ENCODE measurements at places on chromosomes 12 and 14.
A peak's percentile ranks its signal among the peaks of the same experiment; 100 is the strongest.

- peak; percentile 36 for DNase-seq
These were observed 2.9 kb downstream of the LLPH start for GRCh38 chr12:66127650-66128049.

- no peak for DNase-seq
These were observed 12.2 kb downstream of the TBX3 start for GRCh38 chr12:114671443-114672411.

GRCh38 chr14:21642683-21643082 lies 7.9 kb upstream of the OR10G2 start:
- no peak for DNase-seq

DNA sequence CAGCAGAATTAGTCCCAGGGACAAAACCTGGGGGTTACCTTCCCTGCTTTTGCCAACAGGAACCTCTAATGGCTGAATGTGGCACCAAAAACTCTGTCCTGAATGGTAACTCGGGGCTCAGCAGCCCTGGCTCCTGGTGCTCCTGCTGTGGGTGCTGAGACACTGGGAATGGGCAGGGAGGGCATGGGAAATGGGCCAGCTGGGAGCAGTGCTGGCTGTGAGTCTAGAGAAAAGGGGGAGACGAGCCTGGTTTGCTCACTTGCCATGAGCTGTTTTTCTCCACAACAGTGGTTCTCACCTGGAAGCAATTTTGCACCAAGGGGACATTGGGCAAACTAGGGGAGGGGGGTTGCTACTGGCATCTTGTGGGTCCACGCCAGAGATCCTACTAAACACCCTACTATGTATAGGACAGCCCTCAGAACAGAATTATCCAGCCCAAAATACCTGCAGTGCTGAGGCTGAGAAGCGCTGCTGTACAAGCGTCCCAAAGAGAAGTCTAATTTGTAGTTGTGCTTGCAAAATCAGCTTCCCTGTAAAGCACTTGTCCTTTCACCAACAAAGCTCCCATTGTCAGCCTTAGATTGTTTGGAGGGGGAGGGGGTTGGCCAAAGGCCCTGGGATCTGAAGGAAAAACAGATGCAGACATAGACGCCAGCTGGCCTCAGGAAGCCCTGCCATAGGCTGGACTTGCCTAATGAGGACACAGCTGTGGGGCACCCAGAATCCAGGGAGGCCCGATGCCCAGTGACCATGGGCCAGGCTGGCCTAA lies 3.6 kb downstream of the LRRC74A start:
- no peak for DNase-seq

DNA sequence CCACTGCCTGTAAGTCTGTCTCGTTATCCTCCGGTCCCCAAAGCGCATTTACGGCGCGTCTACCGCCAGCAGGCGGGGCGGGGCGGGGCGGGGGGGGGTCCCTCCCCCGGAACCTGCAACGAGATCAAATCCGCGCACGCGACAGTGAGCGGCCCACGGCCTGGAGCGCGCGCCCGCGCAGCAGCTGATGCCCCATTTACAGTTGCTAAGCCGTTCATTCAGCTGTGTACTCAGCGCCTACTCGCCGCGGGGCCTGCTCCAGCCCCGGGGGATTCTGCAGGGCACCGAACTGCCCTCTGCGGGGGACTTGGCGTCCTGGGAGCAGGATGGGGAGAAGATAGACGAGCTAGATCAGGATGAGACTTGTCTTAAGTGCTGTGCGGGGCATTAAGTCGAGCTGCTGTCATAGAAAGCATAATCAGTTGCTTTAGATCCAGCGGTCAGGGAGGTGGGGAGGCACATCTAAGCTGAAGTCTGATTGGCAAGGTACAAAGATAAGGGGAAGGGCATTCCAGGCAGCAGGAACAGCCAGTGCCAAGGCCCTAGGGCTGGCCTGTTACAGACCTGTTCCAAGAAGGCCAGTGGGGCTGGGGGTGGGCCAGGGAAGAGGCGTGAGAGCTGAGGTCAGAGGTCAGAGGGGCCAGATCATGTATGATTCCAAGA lies 1.4 kb upstream of the CCDC85C start:
- peak; percentile 72 for DNase-seq

DNA sequence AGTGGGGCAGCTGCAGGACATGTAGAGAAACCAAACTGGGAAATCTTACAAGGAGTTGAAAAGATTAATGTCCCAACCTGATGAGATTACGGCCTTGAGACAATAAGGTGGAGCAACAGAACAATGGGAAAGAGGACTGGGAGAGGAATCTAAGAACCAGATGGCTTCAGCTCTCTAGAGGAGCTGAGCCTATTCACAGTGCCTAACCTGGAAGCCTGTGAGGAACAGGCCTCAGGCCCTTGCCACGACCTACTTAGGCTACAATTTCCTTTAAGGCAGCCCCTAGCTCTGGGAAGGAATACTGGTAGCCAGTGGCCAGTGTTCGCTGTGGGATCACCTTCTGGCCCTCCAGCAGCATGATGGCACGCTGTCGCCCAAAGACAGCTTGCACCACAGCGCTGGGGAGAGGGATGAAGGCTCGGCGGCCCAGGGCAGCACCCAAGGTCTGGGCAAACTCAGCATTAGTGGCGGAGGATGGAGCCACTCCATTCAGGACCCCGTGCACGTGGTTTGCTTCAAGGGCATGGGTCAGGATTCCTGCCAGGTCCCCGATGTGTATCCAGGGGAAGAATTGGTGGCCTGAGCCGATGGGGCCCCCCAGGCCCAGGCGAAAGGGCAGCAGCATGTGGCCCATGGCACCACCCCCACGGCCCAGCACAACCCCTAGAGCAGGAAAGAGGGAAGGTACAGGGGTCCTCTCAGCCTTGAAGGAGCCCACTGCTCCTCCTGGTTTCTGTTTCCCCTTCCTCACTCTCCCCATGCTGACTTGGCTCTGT lies 2.6 kb downstream of the SDR39U1 start:
- no peak for DNase-seq

- peak; percentile 57 for DNase-seq
These were observed 39.3 kb downstream of the SRRM4 start for GRCh38 chr12:119020406-119021360.

- DNase-seq: no peak
These were observed 81.6 kb upstream of the RERGL start for GRCh38 chr12:18171571-18171970.

DNA sequence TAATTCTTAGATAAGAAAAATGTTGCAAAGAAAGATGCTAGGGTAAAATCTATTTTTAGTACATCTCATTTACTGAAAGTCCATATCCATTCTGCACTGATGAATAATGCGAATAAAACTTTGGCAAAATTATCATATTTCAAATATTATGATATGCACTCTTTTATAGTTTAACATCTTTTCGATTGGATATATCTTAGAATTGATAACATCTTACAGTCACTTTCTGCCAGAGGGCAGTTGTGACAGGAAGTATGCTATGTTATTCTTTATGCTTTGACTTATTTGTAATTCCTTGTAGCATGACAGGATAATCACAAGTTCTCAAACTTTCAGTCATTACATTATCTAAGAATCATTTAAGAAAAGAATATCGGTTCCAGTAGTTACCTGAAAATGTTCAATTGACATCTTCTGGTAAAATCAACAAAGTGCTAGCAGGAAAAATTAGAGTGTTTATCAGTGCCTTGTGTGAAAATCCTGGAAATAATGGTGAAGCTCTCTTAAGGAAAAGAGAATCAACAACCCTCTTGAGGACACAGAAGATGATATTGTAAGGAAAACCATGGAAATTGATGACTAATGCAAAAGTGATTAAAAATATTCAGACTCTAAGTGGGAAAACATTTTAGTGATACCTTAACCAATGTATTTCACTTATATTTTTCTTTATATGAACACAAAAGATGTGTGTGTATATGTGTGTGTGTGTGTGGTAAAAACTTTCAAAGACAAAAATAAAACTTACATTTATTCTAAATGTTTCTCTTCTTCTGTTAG lies 95.5 kb downstream of the SLC6A15 start:
- DNase-seq: no peak

GRCh38 chr12:56087220-56087619 lies 7.3 kb downstream of the ERBB3 start:
- no peak for DNase-seq

DNA sequence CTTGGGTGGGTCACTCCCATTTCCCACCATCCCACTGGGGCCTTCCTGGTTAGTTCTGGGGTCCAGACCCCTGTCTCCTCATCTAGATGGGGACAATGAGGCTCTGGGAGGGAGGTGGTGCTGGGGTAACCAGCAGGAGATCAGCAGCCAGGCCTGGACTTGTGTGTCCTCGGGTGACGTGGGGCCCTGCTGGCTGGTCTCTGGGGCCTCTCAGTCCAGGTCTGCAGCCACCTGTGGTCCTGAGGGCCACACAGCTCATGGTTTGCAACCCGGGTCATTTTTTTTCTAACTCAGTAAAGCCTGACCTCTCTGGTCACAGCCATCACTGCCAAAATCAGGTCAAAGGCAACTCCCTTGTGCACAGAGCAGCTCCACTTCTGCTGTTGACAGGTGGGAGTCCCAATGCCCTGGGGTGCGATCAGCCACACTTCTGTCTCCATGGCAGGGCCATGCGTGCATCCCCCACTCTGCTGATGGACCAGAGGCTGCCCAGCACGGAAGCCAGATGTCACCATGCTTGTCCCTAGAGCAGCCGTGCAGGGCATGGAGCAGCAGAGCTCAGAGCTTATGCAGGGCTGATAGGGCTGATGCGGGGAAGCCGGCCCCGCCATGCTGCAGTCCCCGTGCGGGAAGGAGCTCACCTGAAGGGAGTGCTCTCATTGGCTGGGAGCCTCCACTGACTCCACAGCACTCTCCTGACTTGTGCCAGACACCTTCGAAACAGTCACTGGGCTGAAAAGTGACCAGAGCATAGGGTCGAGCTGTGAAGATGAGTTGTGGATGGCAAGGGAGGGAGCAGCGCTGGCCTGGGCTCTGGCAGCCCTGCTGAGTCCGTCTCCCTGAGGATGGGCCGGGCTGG lies 250.9 kb downstream of the ADGRD1 start:
- no peak for DNase-seq

- no peak for DNase-seq
These were observed 17.7 kb downstream of the EPYC start for GRCh38 chr12:90987101-90987500.

- no peak for DNase-seq
These were observed 12.7 kb upstream of the BDKRB2 start for GRCh38 chr14:96191841-96192462.

- no peak for DNase-seq
These were observed 479.1 kb downstream of the MED13L start for GRCh38 chr12:115798309-115798917.

DNA sequence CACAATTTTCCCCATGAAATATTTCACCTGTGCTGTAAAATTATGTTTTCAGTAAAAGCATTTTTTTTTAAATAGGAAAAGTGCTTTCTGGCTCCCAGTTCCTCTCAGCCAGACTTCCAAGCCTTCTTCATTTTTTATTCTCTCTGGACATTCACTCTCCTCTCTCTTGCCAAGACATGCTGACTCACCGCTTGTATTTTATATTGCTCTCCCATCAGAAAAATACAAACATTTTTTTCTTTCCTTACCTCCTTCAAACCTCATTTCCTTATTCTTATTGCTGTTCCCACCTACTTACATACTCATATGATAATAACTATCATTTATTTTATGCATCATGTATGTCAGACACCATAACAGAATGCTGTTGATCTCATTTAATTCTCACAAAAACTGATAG lies 37.7 kb upstream of the ZNF641 start:
- no peak for DNase-seq

- no peak for DNase-seq
These were observed 323.0 kb downstream of the FLRT2 start for GRCh38 chr14:85852906-85853305.

- peak; percentile 40 for DNase-seq
These were observed 91.9 kb downstream of the TMEM30B start for GRCh38 chr14:61188978-61189808.

DNA sequence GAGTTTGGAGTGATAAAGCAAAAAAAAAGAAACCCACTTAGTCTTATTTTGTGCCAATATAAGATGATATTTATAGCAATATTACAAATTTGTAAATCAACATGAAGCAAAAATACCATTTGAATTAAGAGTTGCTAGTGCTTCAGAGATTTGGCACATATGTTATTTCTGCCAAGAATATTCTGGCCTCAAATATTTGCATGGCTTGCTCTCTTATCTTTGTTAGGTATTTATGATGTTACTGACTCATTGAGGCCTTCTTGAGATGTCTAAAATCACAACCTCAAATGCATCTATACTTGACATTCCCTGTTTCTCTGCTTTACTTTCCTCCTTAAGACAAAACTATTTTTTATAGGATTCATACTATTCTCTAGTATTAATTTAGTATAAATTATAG lies 301.5 kb downstream of the NELL2 start:
- DNase-seq: no peak

DNA sequence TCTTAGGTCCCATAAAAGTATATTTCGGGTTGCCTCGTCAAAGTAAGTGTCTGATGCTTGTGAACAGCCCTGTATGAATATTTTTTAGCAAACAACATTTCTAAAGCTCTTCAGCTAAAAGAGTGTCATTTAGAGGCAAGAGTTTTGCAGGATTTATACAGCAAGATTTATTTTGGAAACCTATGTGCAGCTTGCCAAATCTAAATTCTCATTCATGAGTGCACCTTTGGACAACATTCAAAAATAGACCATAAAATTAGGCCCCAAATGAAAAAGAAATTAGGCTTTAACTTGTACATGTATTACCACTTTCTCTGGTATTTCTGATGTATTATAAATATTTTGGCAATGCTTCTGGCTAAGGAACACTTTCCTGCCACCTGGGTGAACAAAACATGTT lies 224.4 kb upstream of the PDZRN4 start:
- no peak for DNase-seq

GRCh38 chr12:20142316-20142715 lies 226.0 kb upstream of the PDE3A start:
- no peak for DNase-seq

DNA sequence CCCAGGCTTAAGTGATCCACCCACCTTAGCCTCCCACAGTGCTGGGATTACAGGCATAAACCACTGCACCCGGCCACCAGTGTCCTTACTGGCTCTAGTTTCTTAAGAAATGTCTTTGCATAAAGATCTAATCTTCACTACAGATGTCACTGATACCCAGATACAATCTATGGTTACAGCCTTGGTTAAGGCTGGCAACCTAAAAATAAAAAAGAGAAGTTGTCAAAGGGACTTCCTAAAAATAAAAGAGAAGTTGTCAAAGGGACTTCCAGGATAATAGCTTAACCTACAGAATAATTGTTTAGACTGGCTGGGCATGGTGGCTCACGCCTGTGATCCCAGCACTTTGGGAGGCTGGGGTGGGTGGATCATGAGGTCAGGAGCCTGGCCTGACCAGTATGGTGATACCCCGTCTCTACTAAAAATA lies 27.6 kb downstream of the ETFBKMT start:
- DNase-seq: peak; percentile 88

DNA sequence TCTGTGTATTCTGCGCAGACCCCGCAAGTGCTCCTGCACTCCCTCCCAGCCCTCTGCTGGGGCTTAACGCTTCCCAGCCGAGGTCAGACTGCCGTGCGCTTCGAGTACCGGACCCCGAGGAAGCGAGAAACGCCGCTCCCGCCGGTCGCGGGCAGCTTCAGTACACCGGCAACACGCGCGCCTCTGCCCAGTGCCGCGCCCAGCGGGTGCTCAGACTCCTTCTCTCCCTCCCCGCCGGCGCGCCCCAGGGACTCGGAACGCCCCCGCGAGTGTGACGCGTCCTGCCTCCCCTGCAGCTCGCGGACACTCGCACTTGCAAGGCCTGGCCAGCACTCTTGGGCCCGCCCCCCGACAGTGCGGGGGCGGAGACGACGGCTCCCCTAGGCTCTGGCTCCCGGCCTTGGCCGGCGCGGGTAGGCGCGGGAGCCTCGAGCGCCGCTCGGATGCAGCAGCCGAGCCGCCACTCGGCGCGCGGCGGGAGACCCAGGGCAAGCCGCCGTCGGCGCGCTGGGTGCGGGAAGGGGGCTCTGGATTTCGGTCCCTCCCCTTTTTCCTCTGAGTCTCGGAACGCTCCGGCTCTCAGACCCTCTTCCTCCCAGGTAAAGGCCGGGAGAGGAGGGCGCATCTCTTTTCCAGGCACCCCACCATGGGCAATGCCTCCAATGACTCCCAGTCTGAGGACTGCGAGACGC lies at the start of gene PTGER2:
PTGER2 (plus strand) TSS at position 410 of the 692 bp plus-strand sequence; CDS start at position 647, 237 bp downstream.
- DNase-seq: peak; percentile 93
